NCI-H1417 treated with DMSO at 0.1 percent for 48 hours (cell line): ENCODE measurements at places on chromosomes 4 and X.

DNA sequence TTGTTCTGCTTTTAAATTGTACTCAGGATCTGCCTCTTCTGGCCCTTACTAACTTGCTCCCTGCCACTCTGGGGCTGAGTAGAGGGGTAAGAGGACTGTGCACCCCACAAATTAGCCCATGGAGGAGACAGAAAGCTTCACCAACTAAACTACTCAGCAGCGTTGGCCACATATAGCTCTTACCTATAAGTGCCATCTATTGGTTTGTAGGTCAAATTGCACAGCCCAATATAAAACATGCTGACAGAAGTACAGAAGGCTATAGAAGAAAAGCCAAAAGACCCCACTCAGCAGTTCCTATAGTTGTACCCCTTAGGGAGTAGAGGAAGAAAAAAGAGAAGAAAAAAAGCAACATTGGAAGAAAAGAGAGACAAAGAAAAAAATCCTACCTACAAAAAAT is 341.2 kb upstream of the FMR1 start:
- DNase-seq: no peak

- DNase-seq: no peak
These were observed 15.4 kb downstream of the AP1AR start for GRCh38 chr4:112247021-112247420.

DNA sequence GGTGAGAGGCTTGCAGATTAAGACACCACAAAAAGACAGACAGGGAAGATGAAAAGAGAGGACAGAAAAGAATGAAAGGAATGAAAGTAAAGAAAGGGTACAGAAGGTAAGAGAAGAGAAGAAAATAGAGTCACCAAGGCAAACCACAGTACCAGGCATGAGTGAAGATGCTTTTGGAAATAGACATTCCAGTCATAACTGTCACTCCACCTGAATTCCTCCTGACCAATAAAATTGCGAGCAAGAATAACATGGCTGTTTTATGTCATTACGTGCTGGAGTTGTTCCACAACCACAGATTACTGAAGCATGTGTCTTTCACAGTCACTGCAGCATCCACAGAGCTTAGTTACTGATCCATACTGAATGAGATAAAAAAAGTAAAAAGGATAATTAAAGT is 864.9 kb upstream of the SLIT2 start:
- no peak for DNase-seq

DNA sequence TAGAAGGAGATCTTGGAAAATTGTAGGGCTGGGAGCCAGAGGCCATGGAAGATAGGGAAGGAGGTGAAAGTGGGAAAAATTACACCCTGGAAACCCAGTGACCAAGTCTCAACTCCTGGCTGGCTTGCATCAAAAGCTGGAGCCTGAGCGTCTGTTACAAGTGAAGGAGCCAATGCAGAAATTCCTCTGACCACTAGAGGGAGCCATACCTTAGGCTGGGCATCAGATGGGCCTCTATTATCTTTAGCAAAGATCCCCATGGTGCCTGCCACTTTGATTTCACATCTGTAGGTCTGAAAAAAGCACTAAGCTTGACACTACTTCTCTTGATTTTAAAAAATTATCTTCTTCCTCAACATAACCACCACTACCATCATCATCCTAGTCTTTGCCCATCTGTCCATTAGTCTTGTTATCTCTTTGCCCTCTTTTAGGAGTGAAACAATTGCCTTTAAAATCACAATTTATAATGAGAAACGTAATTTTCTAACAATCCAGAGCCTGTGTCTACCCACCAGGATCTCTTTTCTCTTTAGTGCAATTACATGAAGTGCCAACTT is 62.9 kb downstream of the ANAPC4 start:
- no peak for DNase-seq
